ENCODE measurements at places on chromosomes 4 and X. TPM values are rescaled to one million over a fixed set of nuclear protein-coding genes. Genes with fewer than 3 reads are reported as not detected.

Gene CCNB3
- 2.6 TPM for total RNA-seq

Gene SPP1
- total RNA-seq = 1.5 TPM

Gene IRF2
- 37.0 TPM for total RNA-seq

Gene F11
- not detected for total RNA-seq

Gene ADRA2C
- 2.2 TPM for total RNA-seq

Gene RNF175
- total RNA-seq = not detected

Gene LIMCH1
- 0.72 TPM for total RNA-seq

Gene CCDC120
- 0.57 TPM for total RNA-seq

Gene SUPT20HL2
- total RNA-seq = 0.43 TPM

Gene GPR78
- 1.3 TPM for total RNA-seq

Gene ZCCHC18
- total RNA-seq = 0.29 TPM

Gene PABPC1L2B
- not detected for total RNA-seq

Gene PPEF2
- total RNA-seq = under 0.01 TPM
